ENCODE measurements at places on chromosomes 6 and 20. TPM values are rescaled to one million over a fixed set of nuclear protein-coding genes. Genes with fewer than 3 reads are reported as not detected.

Gene CLDN20
- not detected for polyA plus RNA-seq

DNA sequence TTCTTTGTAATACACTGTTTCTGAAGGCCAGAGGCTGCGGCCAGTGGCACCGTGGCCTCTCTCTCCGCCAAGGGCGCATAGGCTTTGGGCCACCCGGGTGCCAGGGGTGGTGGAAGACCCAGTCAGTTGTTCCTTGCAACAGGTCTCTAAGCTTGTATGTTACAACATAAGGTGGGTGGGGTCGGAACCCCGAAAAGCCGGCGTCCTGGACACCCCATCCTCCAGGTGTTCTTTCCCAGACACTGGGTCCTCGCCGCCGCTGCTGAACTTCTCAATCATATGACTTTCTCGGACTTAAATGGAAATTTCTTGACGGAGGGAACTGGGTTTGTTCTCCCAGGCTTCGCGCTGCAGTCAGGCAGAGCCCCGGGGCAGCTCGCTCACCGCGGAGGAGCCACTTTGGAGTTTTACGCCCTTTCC is 983 bp upstream of the KCNQ5 start:
- DNase-seq, result no peak
- no peaks in the 10 kb centered on the region for H3K27me3 ChIP-seq
- no peaks in the 10 kb centered on the region for H3K36me3 ChIP-seq
- peak overlapping the region; percentile 74 for H3K4me3 ChIP-seq
- peak overlapping the region; percentile 25 for H3K27ac ChIP-seq

DNA sequence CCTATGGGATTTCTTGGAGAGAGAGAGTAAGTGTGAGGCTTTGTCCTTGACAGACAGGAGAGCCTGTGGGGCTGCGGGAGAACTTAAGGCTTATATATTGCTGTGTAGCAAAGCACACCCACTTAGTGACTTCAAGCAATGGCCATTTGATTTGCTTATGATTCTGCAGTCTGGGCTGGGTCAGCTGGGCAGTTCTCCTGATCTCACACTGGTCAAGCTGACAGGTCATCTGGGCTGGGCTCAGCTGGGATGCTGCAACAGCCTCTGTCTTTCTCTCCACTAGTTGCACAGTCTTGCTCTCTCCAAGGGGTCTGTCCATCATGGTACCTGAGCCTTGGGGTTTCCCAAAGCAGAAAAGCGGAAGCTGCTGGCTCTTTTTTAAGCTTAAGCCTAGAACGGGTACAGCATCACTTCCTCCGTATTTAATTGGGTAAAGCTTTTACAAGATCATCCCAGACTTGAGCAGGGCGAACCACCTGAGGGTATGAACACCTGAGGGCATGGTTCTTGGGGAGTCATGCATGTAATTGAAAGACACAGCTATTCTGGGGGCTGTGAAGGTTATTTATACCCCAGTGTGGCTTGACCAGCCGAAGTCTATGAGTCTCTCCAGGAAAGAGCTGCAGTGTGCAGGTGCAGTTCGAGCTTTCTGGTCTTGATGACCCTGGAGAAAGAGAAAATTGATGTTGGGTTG is 13.3 kb upstream of the GGTLC1 start:
- no peaks in the 10 kb centered on the region for H3K27me3 ChIP-seq
- no peak for DNase-seq
- H3K4me3 ChIP-seq, result no peak overlapping the region
- no peak overlapping the region for H3K27ac ChIP-seq

GRCh38 chr6:79438030-79438429 is 99.2 kb downstream of the LCA5 start:
- H3K27ac ChIP-seq, result no peak overlapping the region
- no peaks in the 10 kb centered on the region for H3K4me1 ChIP-seq
- H3K4me3 ChIP-seq, result no peak overlapping the region
- no peaks in the 10 kb centered on the region for H3K27me3 ChIP-seq
- no peaks in the 10 kb centered on the region for H3K36me3 ChIP-seq
- no peak for DNase-seq

- H3K36me3 ChIP-seq, result no peaks in the 10 kb centered on the region
- no peak for DNase-seq
- H3K27me3 ChIP-seq, result no peaks in the 10 kb centered on the region
- H3K4me1 ChIP-seq, result no peaks in the 10 kb centered on the region
- no peak overlapping the region for H3K27ac ChIP-seq
- no peak overlapping the region for H3K4me3 ChIP-seq
These were observed 11.4 kb downstream of the CRISP3 start for GRCh38 chr6:49732781-49733180.

GRCh38 chr6:28945349-28945748 is 21.6 kb upstream of the TRIM27 start:
- no peak overlapping the region for H3K4me3 ChIP-seq
- no peak for DNase-seq
- no peaks in the 10 kb centered on the region for H3K36me3 ChIP-seq

DNA sequence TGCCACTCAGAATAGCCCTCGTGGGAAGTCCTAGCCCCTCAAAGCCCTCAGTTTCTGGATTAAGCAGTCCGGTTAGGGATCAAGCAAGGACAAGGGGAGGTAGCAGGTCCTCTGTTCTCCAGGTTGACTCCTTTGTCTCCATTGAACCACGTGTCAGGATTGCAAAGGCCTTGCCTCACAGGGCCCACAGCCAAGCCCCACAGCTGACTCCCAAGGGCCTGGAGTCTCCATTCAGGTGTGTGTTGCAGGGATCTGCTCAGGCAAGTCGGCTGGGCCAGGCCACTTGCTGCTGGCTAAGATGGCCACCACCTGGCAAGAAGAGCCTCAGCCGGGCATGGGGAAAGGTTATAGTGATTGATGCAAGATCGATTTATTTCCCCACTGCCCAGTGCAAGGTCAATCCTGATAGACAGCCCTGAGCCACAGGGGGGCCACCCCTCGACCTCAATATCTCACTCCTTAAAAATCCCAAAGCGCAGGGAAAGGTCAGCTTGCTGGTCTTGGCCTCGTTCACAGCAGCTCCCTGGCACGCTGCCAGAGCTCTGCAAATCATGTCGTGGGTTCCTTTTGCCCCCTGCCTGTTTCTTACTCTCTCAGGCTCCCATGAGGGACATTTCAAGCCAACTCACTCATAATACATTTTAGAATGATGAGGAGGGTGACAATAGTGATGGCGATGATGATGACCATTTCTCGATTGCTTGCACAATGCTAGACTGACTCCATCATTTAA is 75.9 kb downstream of the EDN3 start:
- no peaks in the 10 kb centered on the region for H3K4me1 ChIP-seq
- no peak for DNase-seq
- H3K4me3 ChIP-seq, result no peak overlapping the region
- H3K27ac ChIP-seq, result no peak overlapping the region

- no peak overlapping the region for H3K27ac ChIP-seq
- H3K36me3 ChIP-seq, result no peaks in the 10 kb centered on the region
- no peaks in the 10 kb centered on the region for H3K27me3 ChIP-seq
- no peak for DNase-seq
- H3K4me1 ChIP-seq, result no peaks in the 10 kb centered on the region
- no peak overlapping the region for H3K4me3 ChIP-seq
These were observed 28.8 kb downstream of the DUSP22 start for GRCh38 chr6:321158-321438.
